Stomach (tissue), 19 donors: ENCODE measurements at places on chromosomes 11 and 22. TPM values are rescaled to one million over a fixed set of nuclear protein-coding genes. Genes with fewer than 3 reads are reported as not detected.
A peak's percentile ranks its signal among the peaks of the same experiment; 100 is the strongest.

The TSPAN18 gene
- 9.1 TPM for total RNA-seq

The HEPACAM gene
- not detected for total RNA-seq

GRCh38 chr11:94120946-94121345 is 7.7 kb upstream of the PANX1 start:
- DNase-seq = no peak
- no peaks in the 10 kb centered on the region for H3K36me3 ChIP-seq
- H3K4me3 ChIP-seq = no peak overlapping the region
- H3K4me1 ChIP-seq = peaks cover 8% of the 10 kb centered on the region

The LSP1 gene
- 46.8 TPM for total RNA-seq

The PRODH gene
- not detected for total RNA-seq

DNA sequence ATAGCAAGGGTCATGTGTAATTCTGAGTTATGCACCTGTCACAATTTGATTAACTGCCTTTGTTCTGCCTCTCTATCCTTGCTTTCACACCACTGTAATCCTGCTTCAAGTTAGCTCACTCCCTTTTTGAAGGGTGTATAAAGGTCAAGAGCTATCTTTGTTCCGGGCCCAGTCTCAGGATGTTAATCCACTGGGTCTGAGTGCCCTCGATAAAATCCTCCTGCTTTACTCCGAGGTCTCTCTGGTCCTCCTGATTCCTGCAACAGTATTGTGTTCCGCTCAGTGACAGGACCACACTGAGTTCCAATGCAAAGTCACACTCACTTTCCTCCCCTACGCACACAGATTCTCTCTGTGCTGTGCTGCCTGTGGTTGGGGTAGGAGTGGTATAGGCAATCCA is 186.5 kb downstream of the DYNC2H1 start:
- no peaks in the 10 kb centered on the region for H3K27me3 ChIP-seq
- no peaks in the 10 kb centered on the region for H3K4me1 ChIP-seq
- no peak overlapping the region for H3K4me3 ChIP-seq
- H3K36me3 ChIP-seq = peaks cover 44% of the 10 kb centered on the region
- no peak overlapping the region for H3K27ac ChIP-seq
- no peak for DNase-seq

DNA sequence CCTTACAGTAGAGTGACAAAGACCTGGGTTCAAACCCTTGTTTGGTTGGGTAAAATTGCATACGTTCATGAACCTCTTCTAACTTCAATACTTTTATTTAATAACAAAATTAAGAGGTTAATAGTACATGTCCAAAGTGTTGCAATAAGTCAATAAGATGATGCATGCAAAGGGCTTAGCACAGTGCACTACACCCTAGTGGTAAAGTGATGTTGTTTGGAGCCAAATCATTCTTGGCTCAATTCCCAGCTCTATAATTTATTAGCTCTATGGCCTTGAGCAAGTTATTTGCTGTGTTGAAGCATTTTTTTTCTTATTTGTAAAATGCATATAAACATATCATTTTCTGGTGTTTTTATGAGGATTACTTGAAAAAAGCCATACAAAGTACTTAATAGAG is 945.3 kb downstream of the LRRC4C start:
- H3K27ac ChIP-seq = no peak overlapping the region
- H3K27me3 ChIP-seq = no peaks in the 10 kb centered on the region
- H3K4me1 ChIP-seq = no peaks in the 10 kb centered on the region

The GRM5 gene
- not detected for total RNA-seq

The NXPE2 gene
- total RNA-seq = 5.2 TPM

- DNase-seq = no peak
- H3K36me3 ChIP-seq = no peaks in the 10 kb centered on the region
- no peak overlapping the region for H3K27ac ChIP-seq
- H3K4me1 ChIP-seq = no peaks in the 10 kb centered on the region
- no peak overlapping the region for H3K4me3 ChIP-seq
These were observed 8.8 kb downstream of the NXPE4 start for GRCh38 chr11:114586797-114587196.

DNA sequence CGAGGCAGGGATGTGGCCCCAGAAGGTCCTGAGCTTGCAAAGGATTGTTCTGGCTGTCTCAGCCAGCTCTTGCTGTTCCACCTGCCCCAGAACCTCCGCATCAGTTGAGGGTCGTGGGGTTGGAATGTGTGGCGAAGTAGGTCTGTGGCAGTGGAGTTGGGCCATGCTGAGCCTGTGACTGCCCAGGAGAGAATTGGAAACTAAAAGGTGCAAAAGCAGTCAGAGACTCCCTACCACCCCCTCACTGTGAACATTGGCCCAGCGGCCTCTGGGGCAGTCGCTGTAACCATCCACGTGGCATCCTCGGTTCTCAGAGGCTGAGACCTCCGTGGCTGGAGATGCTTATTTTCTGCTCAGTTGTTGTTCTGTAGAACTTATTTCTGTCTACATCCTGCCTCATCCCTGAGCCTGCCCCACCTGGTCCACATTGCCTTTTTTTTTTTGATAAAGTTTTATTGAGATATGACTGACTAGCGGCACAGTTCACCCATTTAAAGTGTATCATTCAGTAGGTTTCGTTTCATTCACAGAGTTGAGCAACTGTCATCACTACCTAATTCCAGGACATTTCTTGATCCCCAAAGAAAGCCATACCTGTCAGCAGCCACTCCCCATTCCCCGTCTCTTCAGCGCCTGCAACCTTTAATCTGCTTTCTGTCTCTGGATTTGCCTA is 22.3 kb upstream of the DGCR8 start:
- no peaks in the 10 kb centered on the region for H3K27me3 ChIP-seq
- no peak for DNase-seq
- no peak overlapping the region for H3K4me3 ChIP-seq
- no peaks in the 10 kb centered on the region for H3K4me1 ChIP-seq

The OR52H1 gene
- total RNA-seq = not detected

GRCh38 chr11:82326853-82327252 is 406.8 kb downstream of the FAM181B start:
- H3K36me3 ChIP-seq = no peaks in the 10 kb centered on the region
- no peaks in the 10 kb centered on the region for H3K27me3 ChIP-seq
- no peak for DNase-seq
- H3K27ac ChIP-seq = no peak overlapping the region
- no peak overlapping the region for H3K4me3 ChIP-seq
- H3K4me1 ChIP-seq = no peaks in the 10 kb centered on the region

The HBG1 gene
- 6.2 TPM for total RNA-seq

The FOLR1 gene
- 0.55 TPM for total RNA-seq

The APOL1 gene
- total RNA-seq = 42.5 TPM

- H3K27ac ChIP-seq = no peak overlapping the region
- H3K4me3 ChIP-seq = no peak overlapping the region
- H3K36me3 ChIP-seq = no peaks in the 10 kb centered on the region
- no peaks in the 10 kb centered on the region for H3K27me3 ChIP-seq
- H3K4me1 ChIP-seq = no peaks in the 10 kb centered on the region
- DNase-seq = no peak
These were observed 72.6 kb upstream of the OR5AK2 start for GRCh38 chr11:56916162-56916561.

DNA sequence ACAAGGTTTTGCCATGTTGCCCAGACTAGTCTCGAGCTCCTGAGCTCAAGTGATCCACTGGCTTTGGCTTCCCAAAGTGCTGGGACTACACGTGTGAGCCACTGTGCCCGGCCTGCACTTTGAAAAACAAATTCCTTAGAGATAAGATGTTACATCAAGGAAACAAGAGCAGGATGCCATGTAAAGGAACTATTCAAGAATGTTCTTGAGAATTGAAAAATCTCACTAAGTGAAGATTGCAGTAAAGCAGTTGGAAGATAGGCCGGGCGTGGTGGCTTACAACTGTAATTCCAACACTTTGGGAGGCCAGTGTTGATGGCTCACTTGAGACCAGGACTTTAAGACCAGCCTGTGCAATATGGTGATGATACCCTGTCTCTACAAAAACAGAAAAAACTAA is 88.1 kb downstream of the PACS1 start:
- no peak for DNase-seq
- no peaks in the 10 kb centered on the region for H3K27me3 ChIP-seq
- H3K4me3 ChIP-seq = no peak overlapping the region
- no peaks in the 10 kb centered on the region for H3K4me1 ChIP-seq

DNA sequence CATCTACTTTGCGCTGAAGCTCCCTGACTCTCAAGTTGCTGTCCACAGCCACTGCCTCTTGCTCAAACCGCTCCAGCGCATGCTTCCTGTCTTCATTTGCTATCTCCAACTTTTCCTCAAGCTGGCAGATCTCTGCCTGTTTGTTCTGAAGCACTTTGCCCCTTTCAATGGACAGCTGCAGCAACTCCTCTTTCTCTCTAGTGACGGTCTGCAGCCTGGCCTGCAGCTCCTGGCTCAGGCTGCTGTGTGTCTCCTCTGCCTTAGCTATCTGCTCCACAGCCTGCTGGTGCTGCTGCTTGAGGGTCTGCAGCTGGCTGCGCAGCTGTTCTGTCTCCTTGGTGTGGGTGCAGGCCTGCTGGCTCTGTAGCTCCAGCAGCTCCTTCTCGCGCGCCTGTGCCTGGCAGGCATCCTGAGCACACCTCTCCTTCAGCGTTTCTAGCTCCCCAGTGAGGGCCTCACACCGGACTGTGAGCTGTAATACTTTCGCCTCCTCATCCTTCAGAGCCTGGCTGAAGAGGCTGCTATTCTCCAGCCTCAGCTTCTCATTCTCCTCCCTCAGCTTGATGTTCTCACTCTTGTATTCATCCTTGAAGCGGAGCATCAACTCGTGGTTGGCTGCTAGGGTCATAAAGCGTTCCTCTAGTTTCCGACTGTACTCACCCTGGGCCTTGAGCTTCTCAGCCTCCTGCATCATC is 723 bp downstream of the CCDC89 start:
- H3K27me3 ChIP-seq = no peaks in the 10 kb centered on the region
- DNase-seq = no peak
- peak overlapping the region; percentile 29 for H3K4me3 ChIP-seq
- peaks cover 9% of the 10 kb centered on the region for H3K4me1 ChIP-seq
- no peaks in the 10 kb centered on the region for H3K36me3 ChIP-seq
- H3K27ac ChIP-seq = peak overlapping the region; percentile 35

DNA sequence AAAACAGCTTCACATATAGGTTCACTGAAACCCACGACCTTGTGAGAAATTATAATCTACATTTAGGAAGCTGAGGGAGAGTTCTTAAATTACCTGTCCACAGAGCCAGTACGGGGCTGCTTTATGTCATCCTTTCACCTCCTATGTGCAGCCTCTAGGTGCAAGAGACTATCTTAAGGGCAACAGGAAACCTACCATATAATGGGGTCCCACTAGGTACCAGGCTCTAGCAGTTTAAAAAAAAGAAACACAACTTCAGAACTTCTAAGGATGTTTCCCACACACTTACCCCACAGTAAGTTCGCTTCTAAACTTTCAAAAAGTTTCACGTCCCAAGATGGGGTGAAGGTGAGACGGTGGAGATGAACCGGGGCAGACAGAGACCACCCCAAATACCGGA is 573 bp downstream of the STK33 start:
- H3K4me1 ChIP-seq = no peaks in the 10 kb centered on the region
- no peak overlapping the region for H3K27ac ChIP-seq
- H3K4me3 ChIP-seq = peak overlapping the region; percentile 76
- DNase-seq = no peak

The VSTM5 gene
- total RNA-seq = not detected

The POGLUT3 gene
- 43.7 TPM for total RNA-seq

DNA sequence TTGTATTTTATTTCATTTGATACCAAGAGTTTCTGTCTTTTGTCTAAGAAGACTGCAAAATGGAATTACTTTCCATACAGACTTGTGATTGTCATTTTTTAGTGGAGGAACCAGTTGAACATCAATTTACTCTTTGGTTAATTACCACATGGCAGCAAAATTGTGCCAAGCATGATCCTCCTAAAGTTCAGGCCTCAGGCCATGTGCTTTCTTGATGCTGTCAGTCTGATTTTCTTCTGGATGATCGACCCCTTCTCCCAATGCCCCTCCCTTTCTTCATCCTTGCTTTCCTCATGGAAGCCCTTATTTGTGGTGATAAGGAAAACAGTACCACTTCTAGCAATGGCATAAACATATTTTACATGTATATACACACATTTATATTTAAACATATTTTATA is 76.2 kb downstream of the SVIP start:
- no peaks in the 10 kb centered on the region for H3K36me3 ChIP-seq
- H3K4me1 ChIP-seq = no peaks in the 10 kb centered on the region
- H3K27me3 ChIP-seq = no peaks in the 10 kb centered on the region
- DNase-seq = no peak
- H3K27ac ChIP-seq = no peak overlapping the region

- no peak overlapping the region for H3K27ac ChIP-seq
- no peak for DNase-seq
- no peaks in the 10 kb centered on the region for H3K36me3 ChIP-seq
- H3K4me3 ChIP-seq = no peak overlapping the region
- H3K27me3 ChIP-seq = no peaks in the 10 kb centered on the region
These were observed 120.1 kb upstream of the LRRC4C start for GRCh38 chr11:41579546-41579945.

DNA sequence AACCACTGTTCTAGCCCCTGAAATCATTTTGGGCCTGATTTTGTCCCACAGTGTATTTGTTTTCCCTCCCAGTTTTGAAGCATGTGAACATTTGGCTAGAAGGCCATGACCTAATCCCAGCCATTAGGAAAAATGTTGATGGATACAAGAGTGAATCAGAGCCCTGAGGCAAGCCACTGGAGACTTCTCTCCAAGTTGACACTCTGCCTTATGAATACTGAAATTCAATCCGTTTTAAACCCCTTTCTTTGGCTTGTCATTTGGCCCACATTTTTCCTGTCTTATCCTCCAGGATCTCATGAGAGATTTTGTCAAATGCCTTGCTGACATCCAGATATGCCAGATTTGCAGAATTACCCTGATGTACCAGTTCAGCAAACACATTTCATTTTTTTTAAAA is 158.8 kb downstream of the FAT3 start:
- H3K36me3 ChIP-seq = no peaks in the 10 kb centered on the region
- DNase-seq = no peak
- H3K4me1 ChIP-seq = peaks cover 11% of the 10 kb centered on the region
- H3K27me3 ChIP-seq = no peaks in the 10 kb centered on the region

DNA sequence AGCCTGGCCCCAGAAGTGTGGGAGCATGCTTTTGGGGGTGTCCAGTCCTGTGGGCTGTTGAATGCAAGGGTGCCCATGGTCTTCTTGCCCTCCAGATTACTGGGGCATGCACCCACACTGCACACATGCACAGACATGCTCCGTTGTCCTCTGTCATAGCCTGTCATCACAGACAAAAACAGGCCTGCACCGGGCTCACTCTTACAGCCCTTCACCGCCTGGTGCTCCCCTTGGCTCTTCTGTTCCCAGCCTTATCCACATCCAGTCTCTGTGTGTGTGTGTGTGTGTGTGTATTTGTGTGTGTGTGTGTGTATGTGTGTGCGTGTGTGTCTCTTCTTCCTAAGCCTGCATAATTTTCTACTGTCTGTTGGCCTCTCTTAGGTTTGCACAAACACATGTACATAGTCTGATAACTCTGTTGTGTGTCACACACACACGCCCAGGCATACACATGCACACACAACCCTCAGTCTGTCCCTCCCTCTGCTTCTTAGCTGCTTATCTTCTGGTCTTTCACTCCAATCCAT is 23.4 kb upstream of the NECTIN1 start:
- H3K27ac ChIP-seq = no peak overlapping the region
- H3K4me3 ChIP-seq = no peak overlapping the region
- H3K4me1 ChIP-seq = no peaks in the 10 kb centered on the region
- no peaks in the 10 kb centered on the region for H3K36me3 ChIP-seq
- no peaks in the 10 kb centered on the region for H3K27me3 ChIP-seq

- no peak overlapping the region for H3K4me3 ChIP-seq
- H3K27me3 ChIP-seq = no peaks in the 10 kb centered on the region
- no peak overlapping the region for H3K27ac ChIP-seq
- no peaks in the 10 kb centered on the region for H3K4me1 ChIP-seq
- no peaks in the 10 kb centered on the region for H3K36me3 ChIP-seq
- DNase-seq = no peak
These were observed 75.4 kb downstream of the MPPED2 start for GRCh38 chr11:30510750-30511149.
